Activated CD4-positive, alpha-beta T cell treated with anti-CD3 and anti-CD28 coated beads, Interleukin-2, amount 50 U/mL, for 24 hours (primary cell): ENCODE measurements at places on chromosomes 6 and 20.

DNA sequence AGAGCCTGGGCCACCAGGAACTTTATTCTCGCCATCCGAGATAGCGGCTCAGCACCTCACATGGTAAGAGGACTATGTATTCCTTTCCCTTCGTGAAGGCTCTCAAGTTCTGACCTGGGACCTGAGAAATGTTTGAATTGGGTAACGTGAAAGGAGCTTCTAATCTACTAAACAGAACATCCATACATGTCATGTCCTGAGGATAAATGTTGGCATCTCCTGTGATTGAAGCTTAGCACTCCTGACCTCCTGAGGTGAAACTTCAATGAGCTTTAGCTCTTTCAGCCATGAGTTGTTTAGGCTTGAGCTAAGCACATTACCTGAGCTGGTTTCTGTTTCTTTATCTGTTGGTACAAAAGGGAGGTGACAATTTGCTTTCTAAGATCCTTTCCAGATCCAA lies 280.9 kb downstream of the PACRG start:
- DNase-seq, result no peak

DNA sequence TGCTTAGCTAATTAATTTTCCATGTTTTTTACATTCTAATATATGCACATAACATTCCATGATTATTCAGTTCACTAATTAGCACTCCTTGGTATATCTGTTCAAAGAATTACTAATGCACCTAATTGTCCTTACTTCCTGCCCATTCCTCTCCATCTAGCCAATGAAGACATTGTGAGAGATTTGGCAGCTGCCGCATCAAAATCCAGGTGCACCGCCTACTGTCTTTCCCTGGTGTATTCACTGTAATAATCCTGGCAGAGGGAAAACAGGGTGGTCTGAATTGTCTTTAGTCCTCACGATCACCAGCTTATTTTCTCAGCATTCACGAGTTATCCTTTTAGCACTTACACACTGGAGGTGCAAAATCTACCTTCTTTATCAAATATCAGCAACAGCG lies 61.0 kb upstream of the SCGN start:
- no peak for DNase-seq

- no peak for DNase-seq
Observed at GRCh38 chr6:132236744-132237143, 164.5 kb downstream of the MOXD1 start.

- DNase-seq, result no peak
Observed at GRCh38 chr20:22908437-22908836, 126.7 kb upstream of the SSTR4 start.

DNA sequence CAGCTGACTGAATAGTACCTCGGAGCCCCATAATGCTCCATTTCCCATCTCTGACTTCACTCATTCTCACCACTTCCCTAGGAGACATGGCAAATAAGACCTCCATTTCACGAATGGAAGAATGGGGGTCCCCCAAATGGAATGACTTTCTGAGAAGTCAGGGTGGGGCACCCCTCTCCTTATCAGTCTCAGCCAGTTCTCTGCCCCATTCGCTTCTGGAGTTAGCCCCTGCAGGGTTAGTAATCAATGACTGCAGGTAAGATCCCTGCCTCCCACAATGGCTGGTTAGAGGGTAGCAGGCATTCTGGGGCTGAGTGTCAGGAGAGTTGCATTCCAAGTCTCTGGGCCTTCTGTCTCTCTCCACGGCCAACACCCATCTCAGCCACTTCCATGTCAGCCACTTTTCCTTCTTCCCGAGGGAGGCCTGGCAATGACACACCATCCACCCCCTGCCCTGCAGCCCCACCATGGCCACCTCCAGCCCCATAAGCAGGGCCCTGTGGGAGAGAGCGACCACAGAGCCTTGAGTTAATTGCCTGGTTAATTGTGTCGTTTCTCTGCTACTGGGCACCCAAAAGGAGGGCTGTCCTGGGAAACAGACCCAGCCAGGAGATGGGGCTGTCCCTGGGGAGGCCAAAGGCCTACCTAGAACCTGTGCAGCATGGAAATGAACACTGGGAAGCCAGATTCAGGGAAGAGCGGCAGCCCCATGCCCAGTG lies 13.4 kb downstream of the CCDC167 start:
- no peak for DNase-seq

DNA sequence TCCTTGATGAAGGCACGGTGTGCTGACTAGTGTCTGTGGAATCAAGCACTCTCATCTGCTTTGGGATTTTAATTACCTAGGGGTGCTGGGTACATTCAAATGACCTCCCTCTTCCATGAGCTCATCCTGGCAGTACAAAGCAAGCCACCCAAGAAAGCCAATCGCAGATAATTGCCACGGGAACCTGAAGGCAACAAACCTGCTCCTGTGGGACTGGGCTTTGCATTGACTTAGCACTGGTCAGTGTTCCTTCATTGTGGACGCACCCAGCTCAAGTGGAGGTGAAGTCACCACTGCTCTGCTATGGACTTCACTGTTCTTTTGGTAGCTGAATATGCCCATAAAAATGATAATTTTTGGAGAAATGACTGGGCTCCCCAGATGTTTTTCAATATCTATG lies 261.6 kb upstream of the FERMT1 start:
- no peak for DNase-seq

GRCh38 chr6:98828211-98828788 lies 6.1 kb upstream of the POU3F2 start:
- no peak for DNase-seq

GRCh38 chr6:137389150-137389704 lies 105.0 kb downstream of the OLIG3 start:
- DNase-seq, result peak; percentile 75

DNA sequence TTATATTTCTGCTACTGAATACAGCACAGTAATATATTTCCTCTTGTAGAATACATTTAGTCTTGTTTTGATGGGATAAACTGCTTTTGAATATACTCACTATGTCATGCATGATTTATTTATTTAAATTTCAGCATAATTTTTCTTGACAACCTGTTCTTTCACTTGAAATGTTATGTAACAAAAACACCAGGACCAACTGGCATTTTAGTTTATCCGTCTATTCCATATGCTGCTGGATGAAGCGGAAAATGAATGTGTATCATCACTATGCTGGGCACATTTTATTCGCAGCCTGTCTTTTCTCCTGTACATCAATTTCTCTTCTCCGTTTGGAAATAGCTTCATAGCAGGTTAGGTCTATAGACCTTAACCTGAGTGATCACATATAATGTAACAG lies 206.8 kb upstream of the PLCB4 start:
- DNase-seq, result no peak

- peak; percentile 44 for DNase-seq
Observed at GRCh38 chr6:131909408-131910218, 41.6 kb downstream of the CCN2 start.

DNA sequence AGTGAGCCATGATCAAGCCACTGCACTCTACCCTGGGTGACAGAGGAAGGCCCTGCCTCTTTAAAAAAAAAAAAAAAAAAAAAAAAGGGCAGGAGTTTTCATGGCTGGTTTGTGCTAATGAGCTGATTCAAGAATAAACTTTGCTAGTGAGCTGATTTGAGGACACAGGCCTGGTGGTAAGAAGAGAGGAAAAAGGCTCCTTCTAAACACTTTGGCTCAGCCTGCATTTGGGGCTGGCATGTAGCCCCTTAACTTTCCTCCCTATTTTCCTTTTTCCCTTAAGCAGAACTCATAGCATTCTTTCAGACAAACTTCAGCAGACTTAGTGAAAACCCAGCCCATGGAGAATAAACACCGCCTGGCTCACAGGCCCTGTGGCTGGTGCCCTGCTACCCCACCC lies 432.7 kb downstream of the PTPRT start:
- DNase-seq, result no peak

GRCh38 chr6:137522831-137523230 lies 28.6 kb upstream of the OLIG3 start:
- no peak for DNase-seq

- no peak for DNase-seq
Observed at GRCh38 chr6:29524444-29525310, 34.9 kb downstream of the UBD start.

- no peak for DNase-seq
Observed at GRCh38 chr6:41673704-41674000, 35.4 kb downstream of the MDFI start.

DNA sequence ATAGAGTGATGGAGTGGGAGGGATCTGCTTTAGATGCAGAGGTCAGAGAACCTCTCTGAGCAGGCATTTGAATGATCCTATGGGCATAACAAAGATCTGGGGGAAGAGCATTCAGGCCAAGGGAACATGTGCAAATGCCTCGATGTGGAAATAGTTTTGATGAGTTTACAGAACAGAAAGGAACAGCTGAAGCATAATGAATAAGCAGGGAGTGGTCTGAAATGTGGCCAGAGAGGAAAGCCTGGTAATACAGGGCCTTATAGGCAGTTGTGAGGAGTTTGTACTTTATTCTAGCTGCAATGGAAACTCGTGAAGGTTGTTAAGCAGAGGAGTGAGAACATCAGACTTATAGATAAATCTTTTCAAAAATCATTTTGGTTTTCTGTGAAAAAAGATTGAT lies 33.0 kb upstream of the ME1 start:
- no peak for DNase-seq

- DNase-seq, result peak; percentile 34
Observed at GRCh38 chr6:45677381-45678284, 299.9 kb upstream of the SUPT3H start.
